ENCODE measurements at places on chromosomes 7 and 10.

DNA sequence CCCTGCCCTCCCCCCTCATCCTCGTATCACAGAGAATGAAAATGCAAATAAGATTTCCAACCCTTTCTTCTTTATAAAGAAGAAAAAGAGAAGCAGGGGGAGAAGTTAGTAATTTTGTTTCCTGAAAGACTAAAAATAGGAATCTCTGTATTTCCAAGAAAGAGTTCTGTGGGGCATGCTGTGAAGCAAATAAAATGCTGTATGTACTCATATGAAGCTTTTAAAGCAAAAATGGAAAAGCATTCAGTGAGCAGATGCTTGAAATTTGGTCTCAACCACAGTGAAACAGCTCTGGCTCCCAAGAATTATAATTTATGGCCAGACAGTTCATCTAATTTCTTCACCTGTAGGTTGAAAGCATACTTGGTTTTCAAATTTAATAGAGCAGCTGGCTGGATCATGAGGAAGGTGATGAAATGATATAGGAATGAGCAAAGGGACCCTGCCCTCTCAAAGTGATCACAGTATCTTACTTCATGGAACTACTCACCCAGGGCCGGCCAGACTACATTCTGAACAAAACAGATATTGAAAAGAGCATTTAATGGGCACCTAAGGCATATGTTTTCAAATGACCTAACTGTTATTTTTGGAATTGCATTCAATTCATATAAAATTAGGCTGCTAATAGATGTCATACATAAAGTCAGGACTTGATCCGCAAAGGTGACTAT, 31.4 kb downstream of the SVIL start:
- DNase-seq = no peak

DNA sequence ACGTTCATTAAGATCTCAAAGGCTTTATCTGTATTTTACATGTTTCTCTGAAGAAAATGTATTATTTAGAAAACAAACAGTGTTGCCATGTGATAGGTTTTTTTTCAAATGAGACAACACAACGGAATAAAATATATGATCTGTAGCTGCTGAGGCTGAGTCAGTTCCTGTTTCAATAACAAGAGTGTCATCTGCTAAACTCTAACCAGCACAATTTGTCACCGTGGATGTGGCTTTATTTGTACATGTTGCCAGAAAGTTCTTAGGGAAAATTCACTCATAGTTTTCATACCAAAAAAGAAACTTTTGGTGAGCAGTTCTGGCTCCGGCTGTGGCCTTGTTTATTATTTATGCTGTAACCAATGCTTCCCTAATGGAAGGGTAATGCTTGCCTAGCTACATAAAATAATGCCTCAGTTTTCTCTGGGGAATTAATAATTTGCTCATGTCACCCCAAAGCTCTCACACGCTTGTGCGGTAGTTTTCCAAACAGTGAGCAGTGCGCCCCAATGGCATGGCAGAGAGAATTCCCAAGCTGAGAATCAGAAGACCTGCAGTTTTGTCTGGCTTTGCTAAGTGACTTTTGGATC, 20.3 kb upstream of the KLF6 start:
- DNase-seq = no peak

DNA sequence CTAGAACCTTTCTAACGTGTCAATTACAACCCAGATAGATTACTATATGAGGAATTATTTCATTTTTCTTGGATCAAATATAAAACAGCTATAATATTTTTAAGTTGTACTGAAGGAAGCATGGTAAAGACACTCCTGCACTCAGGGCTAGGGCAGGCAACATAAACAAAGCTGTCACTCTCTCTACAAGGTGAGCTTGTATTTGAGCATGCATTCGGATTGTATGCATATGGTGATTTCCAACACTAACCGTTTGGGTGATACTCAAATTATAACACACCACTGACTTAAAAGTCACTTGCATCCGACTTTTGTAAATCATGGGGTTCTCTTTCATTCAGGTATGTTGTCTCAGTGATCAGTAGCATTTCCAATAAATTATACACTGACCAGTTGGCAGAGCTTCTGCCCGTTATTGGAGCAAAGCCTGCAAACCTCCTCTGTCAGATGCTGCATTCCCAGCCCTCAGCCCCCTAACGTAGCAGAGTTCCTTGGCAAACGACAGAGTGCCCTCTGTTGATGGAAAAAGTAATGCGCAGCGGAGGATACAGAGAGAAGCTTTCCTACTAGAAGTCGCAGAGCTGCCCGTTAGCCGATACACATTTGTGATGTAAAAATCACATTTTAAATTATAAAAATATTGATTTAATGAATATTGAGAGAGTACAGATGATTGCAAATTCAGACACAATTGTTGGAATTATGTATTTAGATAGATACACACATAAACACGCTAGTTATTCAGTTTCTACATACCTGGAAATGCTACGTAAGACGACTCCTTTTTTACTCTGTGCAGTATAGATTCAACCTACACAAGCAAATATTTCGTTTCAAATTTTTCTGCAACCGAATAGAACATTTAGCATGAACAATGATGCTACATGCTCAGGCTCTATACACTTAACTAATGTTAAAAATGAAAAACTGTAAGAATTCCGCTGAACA, 173.9 kb upstream of the SP4 start:
- peak; percentile 42 for DNase-seq

DNA sequence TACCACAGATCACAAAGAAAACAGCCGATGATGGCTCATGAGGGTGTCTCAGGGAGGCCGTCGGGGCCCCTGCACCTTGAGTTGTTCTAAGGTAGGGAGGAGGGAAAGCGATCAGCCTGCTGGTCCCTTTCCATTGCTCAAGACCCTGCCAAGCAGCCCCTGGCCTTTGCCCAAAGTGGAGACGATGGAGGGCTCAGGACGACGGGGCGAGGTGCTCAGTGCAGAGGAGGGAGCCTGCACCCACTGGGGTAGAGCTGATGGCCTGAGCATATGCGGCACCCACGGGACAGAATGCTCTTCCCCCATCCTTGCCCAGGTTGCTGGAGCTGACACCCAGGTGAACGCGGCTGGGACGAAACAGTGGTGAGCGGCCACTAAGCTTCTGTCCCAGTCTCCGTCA, 58.3 kb upstream of the FAM20C start:
- no peak for DNase-seq

- peak; percentile 29 for DNase-seq
Measured at GRCh38 chr10:103168438-103168837, 24.6 kb downstream of the NT5C2 start.

DNA sequence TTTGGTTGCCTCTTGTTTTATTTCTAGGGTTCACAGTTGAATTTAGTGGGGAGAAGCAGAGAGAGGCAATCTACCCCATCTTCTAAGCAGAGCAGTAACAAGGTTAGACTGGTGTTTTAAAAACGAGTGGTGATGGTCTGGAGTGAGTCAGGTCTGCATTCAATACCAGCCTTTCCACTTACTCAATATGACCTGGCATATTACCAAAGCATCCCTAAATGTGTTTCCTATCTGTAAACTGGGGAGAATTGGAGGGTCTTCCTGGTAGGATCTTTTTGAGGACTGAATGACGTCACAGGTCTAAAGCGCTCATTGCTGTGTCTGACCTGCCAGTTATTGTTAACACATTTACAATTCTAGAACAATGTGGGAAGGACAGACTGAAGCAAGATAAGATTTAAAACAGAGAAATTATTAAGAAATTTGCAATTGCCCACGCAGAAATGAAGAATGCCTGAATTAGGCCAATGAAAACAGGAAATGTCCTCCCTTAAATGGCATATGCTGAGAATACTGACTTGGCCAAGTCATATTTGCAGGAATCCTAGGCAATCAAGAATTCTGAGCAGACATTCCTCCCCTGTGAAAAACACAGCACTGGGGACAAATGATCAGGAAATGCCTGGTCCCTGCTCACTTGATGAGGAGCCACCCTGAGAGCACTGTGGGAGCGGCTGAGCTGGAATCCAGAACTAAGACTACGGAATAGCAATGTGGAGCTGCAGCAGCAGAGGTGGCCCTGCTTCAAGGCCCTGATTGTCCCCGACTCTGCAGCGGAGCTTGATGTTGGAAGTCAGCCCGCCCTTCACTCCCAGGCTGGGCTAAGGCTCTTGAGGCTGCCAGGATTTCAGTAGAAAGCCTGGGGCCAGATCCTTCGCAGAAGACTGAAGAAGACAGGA, 184.5 kb upstream of the CXCL12 start:
- peak; percentile 27 for DNase-seq

GRCh38 chr10:23293145-23293724, 51.4 kb downstream of the C10orf67 start:
- DNase-seq = peak; percentile 23

DNA sequence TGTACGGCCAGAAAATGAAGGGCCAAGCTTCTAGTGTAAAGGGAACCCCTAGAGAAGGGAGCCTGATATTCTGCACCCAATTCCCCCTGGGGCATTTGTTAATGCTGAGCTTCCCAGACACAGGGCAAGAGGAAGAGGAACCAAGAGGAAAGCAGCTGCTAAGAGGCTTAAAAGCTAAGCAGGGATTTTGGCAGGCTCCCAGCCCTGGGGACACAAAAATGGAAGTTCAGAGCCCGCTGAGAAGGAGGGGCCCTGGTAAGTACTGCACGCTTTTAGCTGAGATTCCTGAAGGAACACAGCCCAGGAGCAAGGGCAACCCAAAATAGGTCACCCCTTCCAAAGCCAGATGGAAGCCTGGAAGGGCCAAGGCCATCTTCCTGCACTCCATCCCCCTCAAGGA, 387.3 kb upstream of the MGMT start:
- DNase-seq = no peak

DNA sequence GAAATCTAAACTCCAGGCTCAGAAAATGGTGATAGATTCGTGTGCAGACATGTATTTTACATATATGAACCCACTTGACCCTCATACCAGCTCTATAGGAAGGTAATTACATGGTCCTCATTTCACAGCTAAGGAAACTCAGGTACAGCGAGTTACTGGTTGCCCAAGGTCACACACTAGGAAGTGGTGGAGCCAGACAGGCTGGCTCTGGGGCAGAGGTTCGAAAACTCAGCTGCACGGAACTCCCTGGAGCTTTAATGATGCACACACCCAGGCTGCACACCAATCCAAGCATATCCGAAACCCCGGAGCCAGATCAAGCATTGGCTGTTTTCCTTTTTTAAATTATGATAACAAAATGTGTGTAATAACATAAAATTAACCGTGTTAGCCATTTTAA, 172.4 kb downstream of the COBL start:
- no peak for DNase-seq

DNA sequence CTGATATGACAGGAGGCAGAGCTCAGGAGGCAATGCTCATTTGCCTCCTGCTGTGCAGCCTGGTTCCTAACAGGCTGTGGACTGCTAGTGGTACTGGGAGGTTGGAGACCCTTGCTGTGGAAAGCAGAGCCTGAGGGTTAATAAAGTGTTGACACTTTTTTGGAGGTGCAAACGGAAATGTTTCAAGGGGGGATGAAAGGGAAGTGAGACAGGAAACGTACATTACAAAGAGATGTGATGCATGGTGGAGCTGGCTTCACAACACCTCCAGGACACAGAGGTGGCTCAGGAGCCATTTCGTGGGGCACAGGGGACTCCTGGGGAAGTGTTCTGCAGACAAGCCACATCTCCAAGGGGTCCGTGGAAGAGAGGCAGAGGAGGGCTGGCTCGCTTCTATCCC, 137.6 kb upstream of the SVIL start:
- no peak for DNase-seq

- no peak for DNase-seq
Measured at GRCh38 chr10:84196083-84196482, 1.7 kb downstream of the CDHR1 start.

- peak; percentile 64 for DNase-seq
Measured at GRCh38 chr10:28984431-28984830, 304.4 kb upstream of the LYZL1 start.

GRCh38 chr7:134515569-134516468, 11.5 kb upstream of the AKR1B10 start:
- DNase-seq = no peak

All from HTR-8/SVneo (cell line).